NCI-H1436 (cell line): ENCODE measurements at places on chromosomes 6 and 20.

- peak; percentile 75 for DNase-seq
These were observed at the start of gene ULBP2 for GRCh38 chr6:149941583-149942460. ULBP2 (plus strand) TSS chr6:149942014; CDS start chr6:149942073, 59 bp downstream.

DNA sequence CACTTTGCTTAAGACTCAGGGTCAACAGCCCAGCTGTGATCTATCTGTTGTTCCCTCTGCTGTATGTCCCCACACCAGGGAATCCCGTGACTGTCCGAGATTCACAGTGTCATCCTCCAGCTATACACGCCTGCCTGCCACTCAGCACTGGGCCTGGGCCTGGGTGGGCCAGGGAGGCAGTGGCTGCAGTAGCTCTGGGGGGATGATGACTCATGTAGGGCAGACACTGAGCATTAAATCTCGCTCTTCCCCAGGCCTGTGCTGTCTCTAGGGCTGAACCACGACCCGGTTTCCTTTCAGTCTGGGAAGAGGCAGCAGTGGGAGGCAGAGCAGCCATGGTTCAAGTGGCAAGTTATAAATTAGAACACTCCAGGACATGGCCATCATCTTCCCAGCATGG is 173.9 kb downstream of the LRFN2 start:
- DNase-seq = no peak

GRCh38 chr20:48401359-48401758 is 426.4 kb downstream of the PREX1 start:
- DNase-seq = no peak

- no peak for DNase-seq
These were observed 118.1 kb downstream of the EYA4 start for GRCh38 chr6:133359256-133359655.

DNA sequence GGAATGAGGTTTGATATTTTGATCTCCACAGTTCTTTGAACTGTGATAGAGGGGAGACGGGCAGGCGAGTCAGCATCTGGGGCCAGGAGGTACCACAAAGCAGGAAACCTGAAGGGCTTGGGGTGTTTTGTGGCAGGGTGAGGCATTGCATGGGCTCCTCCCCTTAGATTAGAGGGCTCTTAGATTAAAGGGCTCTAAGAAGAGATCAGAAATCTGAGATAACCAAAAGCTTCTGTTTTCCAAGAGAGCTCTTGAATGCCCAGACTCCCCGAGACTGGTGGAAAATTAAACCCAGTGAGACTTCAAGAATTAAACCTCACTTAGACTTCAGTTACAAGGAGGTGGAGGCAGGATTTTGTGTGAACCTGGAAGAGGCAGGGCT is 2.4 kb upstream of the GPX5 start:
- DNase-seq = no peak

DNA sequence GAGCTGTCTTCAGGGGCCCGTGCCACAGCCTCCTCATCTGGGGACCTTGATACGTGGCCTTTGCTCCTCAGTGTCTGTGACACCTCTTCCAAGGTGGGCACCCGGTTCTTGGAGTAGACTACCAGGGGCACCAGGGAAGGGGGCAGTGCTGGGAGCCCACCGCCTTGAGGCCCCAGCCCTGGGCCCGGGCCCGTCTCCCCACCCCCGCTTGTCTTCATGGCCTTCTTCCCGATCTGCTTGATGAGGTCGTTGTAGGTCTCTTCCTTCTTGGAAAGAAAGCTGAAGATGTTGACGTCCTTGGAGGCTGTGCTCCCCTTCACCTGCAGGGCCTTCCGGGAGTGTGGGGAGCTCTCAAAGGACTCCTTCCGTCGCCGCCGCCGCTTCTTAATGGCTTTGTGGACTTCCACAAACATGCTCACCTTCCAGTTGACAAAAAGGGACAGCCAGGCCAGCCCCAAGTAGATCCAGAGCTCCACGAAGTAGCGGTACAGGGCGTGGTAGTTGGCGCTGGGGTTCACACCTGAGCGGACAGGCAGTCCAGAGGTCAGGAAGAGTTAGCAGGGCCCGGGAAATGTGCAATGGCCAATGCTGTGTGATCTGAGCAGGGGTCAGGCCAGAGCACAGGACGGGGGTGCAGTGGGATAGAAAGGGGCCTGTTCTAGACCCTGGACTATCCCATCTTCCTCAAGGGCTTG is 37.9 kb downstream of the KCNK5 start:
- DNase-seq = no peak

DNA sequence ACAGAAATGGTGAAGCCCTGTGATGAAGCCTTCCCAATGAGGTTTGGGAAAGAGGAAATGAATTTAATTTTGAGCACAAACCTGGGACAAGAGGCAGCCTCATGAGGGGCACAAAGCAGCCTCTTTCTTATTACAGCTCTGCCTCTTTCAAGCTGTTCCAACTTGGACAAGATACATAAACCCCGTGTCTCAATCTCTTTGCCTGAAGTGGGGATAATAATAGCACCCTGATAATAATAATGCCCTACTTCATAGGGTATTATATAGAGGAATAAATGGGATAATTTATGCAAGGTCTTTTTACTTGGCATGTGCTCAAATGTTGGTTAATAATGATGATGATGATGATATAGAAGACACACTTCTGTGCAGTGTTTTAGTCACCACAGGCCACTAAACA is 91.1 kb upstream of the PLN start:
- no peak for DNase-seq

DNA sequence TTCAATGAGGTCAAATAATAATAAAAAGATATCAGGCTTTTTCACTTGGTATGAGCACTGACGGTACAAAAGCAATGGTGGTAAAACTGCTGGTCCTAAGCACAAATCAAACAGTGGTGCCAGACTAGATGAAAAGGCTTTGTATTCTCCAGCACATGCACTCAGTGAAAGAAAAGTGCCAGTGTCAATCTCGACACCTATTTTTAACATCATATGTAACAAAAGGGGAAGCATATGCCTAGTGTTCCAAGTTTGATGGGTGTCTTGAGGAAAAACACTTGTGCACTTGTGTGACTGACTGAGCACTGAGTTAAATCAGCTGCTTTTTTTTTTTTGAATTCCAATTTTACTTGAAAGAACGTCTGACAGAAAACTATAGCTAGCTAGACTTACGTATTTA is 27.3 kb downstream of the MED23 start:
- no peak for DNase-seq

- no peak for DNase-seq
These were observed 127.1 kb upstream of the ZFP64 start for GRCh38 chr20:52318651-52319050.

DNA sequence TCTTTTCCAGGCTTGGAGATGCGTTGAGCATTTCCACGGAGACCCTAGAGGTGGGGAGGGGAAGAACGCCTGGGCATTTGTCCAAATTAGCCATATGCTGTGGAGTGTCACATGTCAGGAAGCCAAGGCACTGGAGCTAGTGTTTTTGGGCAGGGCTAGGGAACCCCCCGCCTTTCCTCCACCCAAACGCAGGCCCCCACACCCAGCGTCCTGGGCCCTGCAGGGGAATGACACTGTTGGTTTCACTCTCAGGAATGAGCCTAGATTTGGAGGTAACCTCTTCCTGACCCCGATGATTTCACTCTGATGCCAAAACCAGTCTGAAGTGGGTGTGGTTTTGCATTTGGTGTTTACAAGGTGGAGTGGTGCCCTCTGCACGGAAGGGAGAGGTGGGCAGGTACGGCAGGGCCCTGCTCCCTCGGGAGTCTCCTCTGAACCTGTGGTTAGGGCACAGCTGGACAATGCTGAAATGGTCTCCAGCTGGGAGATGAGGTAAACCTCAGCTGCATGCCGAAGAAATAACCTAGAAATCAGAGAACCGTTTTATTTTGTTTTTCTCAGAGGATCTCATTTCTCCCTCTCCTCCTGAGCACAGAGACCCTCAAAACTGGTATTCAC is 29.5 kb downstream of the MTHFD1L start:
- no peak for DNase-seq

- no peak for DNase-seq
These were observed 97.2 kb downstream of the SYNDIG1 start for GRCh38 chr20:24566656-24567055.

GRCh38 chr6:155117256-155117655 is 122.1 kb downstream of the TIAM2 start:
- no peak for DNase-seq

- no peak for DNase-seq
These were observed 5.3 kb upstream of the GUCA1B start for GRCh38 chr6:42200035-42200434.

- DNase-seq = no peak
These were observed 149.5 kb downstream of the DOK5 start for GRCh38 chr20:54624706-54625390.

- DNase-seq = no peak
These were observed 21.2 kb upstream of the MEP1A start for GRCh38 chr6:46772016-46772415.
